Esophagus squamous epithelium (tissue), 5 donors: ENCODE measurements at places on chromosomes 4 and X. TPM values are rescaled to one million over a fixed set of nuclear protein-coding genes. Genes with fewer than 3 reads are reported as not detected.

Gene RRH
- total RNA-seq: not detected

Gene OTC
- not detected for total RNA-seq

Gene ASB12
- 0.21 TPM for total RNA-seq

Gene SPANXA1
- total RNA-seq: not detected

Gene MAGEA1
- total RNA-seq: not detected

Gene FGD1
- total RNA-seq: 6.0 TPM

Gene H2BW2
- not detected for total RNA-seq

- DNase-seq: no peak
Measured at GRCh38 chr4:33850371-33850902, 2393.9 kb downstream of the ARAP2 start.

DNA sequence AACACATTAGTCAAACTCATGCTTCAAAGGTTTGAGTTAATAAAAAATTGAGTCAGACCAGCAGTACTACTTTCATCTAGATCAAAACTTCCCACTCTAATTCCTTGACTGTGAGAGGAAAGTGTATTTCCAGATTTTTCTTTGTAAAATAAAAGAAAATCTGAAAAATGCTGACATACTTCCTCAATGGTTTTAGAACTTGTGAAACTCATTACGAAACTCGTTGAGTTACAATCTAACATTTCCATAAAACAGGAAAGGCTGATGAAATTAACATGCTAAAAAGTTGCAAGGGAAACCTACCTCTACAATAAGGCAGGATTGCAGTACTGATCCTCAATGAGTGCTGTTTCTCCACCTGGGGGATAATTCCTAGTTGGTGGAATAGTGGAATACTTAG is 217.8 kb upstream of the HCCS start:
- no peak for DNase-seq

DNA sequence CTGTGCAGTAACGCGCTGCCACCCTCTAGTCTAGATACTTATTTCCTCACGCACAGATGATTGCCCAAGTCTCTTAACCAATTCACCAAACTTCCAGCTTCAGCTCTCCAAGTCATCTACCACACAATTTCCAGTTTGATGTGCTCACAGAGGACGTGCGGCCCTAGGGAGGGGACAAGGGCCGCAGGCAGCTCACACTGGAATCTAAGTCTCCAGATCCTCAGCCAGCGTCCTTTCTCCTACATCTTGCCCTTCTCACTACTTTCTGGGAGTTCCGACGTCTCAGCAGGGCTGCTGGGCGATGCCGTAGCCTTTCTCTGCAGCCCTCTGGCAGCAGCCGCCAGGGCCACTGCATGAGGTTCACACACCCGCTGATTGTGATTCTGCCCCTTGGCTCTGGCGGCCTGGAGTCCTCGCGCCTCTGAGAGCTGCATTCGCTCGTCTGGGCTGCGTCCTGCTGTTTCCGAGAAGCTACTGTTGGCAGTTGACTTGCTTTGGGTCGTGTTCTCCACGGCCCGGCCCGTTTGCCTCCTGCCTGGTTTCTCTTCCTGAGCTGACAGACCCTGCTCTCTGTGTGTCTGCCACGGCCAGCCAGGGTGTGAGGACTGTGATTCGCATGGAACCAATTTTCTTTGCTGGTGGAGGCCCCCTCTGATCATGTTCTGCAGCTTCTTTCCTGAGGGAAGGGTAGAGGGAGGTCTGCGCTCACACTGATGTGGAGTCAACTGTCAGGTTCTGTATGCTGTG is 14.1 kb upstream of the TMEM131L start:
- no peak for DNase-seq

DNA sequence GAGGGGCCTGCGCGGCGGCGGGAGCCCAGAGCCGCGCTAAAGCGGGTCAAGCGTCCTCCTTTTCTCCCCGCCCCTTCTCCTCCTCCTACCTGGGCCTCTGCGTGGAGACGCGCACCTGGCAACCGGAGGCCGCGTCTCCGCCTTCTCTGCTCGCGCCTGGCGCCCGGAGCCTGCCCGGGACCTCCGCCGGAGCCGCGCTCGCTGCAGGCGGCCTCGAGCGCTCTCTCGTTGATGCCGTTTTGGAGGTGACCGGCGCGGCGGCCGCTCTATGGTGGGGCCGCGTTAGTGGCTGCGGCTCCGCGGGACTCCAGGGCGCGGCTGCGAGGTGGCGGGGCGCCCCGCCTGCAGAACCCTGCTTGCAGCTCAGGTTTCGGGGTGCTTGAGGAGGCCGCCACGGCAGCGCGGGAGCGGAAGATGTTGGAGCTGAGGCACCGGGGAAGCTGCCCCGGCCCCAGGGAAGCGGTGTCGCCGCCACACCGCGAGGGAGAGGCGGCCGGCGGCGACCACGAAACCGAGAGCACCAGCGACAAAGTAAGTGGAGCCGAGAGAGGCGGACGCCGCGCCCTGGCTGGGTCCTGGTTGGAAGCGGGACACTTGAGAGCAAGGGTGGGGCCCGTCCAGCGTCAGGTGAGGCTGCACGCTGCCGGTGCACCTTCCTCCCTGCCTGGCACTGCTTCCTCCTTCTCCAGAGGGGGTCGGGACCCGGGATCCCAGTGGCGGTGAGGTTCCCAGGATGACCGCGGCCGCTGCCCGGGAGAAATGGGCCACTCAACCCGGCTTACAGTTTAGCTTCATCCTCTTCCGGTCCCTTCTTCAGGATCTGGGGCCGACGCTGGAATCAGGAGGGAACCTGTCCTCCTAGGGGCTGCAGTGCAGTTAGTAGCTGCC is at the start of gene CDS1:
Gene CDS1 (plus strand): TSS at position 140 of the 888 bp plus-strand sequence. CDS start 275 bp downstream, at position 415.
- no peak for DNase-seq

DNA sequence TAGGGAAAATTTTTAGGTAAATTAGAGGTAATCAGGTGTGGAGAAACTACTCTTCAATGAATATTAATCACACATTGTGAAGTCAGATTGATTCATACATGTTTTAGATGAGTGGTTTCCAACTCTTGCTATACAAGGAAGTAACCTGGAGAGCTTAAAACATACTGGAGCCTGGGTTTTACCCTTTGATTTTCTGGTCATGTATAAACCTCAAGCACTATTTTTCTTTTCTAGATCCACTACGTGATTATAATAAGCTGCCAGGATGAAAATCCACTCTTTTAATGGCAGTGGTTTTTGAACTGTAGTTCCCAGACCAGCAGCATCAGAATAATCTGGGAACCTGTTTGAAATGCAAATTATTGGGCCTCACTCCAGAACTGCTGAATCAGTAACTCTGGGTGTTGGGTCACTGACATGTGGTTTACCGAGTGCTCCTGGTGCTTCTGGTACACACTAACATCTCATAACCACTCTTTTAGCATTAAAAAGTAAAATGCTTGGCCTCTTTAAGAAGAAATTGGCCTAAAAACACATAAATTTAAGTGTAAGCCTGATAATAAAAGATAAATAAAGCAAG is 63.4 kb downstream of the DCAF12L1 start:
- DNase-seq: no peak

GRCh38 chr4:92825791-92826190 is 522.0 kb downstream of the GRID2 start:
- DNase-seq: no peak

GRCh38 chr4:21900211-21900610 is 48.4 kb downstream of the KCNIP4 start:
- no peak for DNase-seq

- no peak for DNase-seq
Measured at GRCh38 chrX:8815460-8816065, 14.4 kb upstream of the FAM9A start.

GRCh38 chr4:10047967-10048366 is 26.7 kb upstream of the SLC2A9 start:
- no peak for DNase-seq

- DNase-seq: no peak
Measured at GRCh38 chrX:78140206-78140605, 756 bp upstream of the TAF9B start.

- no peak for DNase-seq
Measured at GRCh38 chrX:4935401-4935800, 1222.0 kb upstream of the PRKX start.

GRCh38 chr4:184942444-184943425 is 75.6 kb upstream of the HELT start:
- no peak for DNase-seq

DNA sequence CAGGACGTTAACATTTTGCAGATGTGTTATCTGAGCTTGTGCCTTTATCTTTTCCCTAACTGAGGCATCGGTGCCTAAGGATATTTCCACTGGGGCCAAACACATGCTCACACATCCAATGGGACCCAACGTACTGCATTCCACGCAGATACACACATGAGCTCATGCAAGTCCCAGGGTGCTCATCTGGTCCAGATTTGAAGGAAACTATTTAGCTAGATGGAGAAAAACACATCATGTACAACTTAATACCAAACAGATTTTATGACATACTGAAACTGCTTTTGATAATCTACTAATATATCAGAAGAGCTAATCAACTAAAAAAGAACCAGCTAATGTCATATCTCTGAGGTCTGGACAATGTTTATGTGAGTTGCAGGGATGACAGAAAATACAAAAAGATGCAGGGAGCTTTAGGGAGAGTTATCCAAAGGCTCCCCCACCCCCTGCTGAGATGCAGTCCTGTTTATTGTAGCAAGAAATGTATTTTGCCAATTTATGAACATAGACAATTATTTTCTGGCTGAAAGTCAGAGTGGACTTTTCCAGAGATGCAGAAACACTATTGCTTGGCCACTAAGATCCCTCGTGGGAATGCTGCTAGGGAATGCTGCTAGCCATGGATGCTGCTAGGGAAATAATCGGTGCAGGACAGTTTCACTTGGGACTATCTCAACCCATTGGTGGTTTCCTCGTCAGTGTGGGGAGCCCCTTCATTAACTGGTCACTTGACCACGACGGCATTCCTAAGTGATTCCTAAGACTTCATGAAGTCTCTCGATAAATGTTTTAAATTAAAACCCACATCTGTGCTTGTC is 172.8 kb downstream of the SMIM20 start:
- DNase-seq: no peak

GRCh38 chr4:138223231-138223910 is 18.8 kb downstream of the SLC7A11 start:
- DNase-seq: no peak

DNA sequence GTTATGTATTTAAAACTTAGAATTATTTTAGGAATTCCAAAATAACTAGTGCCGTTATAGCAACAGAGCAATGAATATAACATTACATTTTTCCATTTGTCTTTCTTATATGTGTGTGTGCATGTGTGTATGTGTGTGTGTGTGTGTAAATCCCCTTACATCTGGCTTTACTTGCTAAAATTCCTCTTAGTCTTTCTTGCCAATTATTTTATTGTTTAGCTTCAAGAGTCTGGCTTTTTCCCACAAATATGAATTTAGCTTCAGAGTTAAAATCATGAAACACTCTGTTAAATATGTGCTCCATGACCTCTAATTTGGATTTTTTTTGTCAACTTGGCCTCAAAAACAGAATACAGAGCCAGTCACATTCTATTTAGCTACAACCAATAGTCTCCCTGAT is 18.9 kb downstream of the FGF13 start:
- DNase-seq: no peak

- DNase-seq: no peak
Measured at GRCh38 chr4:19739101-19739651, 512.5 kb upstream of the SLIT2 start.

GRCh38 chr4:38084877-38085711 is 124.9 kb downstream of the PTTG2 start:
- no peak for DNase-seq

DNA sequence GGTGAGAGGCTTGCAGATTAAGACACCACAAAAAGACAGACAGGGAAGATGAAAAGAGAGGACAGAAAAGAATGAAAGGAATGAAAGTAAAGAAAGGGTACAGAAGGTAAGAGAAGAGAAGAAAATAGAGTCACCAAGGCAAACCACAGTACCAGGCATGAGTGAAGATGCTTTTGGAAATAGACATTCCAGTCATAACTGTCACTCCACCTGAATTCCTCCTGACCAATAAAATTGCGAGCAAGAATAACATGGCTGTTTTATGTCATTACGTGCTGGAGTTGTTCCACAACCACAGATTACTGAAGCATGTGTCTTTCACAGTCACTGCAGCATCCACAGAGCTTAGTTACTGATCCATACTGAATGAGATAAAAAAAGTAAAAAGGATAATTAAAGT is 864.9 kb upstream of the SLIT2 start:
- no peak for DNase-seq

DNA sequence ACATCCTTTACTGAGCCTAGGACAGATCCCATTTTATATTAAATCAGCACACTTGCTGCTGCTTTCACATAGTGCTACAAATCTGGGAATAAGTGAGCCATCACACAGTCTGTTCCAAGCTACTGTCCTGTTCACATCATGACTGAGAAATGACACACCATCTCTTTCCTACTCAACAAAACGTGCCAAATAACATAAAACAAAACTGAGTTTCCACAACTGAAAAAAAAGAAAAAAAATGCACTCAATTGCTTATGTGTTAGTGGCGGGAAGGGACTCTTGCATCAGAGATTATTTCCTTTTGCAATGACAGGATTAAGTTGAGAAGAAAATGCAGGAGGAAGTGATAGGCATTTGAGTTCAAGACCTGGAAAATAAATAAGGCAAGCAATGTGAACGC is 109.0 kb downstream of the SHROOM4 start:
- DNase-seq: no peak

DNA sequence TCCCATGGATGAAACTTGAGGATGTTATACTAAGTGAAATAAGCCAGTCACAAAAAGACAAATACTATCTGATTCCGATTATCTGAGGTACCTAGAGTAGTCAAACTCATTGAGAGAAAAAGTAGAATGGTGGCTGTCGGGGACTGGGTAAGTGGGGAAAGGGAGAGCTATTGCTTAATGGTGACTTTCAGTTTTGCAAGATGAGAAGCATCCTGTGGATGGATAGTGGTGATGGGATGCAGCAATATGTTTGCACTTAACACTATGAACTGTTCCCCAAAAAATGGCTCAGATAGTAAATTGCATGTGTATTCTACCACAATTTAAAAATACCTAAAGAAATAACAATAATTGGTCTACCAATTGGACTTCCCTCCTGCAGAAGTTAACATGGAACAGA is 181.5 kb downstream of the SHROOM3 start:
- no peak for DNase-seq
